ENCODE measurements at places on chromosomes 3 and 15.

DNA sequence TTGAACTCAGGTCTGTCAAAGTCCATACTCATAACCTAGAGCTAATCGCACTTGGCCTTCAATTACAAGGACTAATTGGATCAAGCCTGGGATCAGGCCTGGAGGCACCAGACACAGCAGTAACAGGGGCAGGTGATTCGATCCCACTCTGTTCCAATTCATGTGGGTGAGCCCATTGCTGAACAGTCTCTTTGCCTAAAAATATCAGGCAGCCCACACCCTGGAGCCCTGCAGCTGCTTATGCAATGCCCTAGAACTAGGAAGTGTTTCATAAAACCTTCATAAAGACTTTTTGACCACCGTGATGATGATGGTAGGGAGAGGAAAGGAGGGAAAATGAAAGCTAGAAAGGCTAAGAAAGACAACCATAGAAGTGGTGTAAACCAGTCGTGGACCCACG lies 47.8 kb upstream of the NEO1 start:
- no peak for DNase-seq

GRCh38 chr3:124972457-124972856 lies 37.9 kb upstream of the MUC13 start:
- no peak for DNase-seq

GRCh38 chr3:153221748-153222162 lies 59.7 kb downstream of the RAP2B start:
- DNase-seq, result peak; percentile 76

DNA sequence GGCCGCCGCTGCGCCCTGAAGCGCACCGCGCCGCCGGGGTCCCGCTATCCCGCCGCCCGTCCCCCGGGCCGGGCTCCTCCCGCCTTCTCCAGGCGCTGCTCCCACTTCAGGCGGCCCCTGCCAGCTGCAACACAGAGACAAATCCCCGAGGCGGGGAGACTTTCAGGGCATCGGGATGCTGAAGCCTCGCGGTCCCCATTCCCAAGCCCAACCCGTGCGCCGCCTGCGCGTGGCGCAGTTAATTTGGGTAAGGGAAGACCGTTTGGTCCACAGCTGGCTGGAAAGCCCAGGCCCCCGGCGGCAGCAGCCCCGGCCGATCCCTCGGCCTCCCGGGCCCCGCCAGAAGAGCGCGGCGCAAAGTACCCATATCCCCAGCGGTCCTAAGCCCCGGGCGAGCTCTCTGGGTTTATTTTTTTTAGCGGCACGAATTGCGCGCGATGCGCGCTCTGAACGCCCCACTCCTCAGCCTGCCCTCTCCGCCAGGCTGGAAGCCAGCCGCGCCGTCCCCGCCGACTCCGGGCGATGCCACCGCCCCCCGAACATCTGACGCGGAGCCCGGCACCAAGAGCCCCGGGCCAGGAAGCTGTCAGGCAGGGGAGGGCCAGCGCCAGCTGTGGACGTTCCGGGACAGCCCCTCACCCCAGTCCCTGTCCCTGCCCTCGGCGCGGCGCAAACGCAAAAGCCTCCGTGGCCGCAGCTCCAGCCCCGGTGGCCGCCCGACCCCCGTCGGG lies 517 bp downstream of the FBN1 start:
- DNase-seq, result no peak

GRCh38 chr15:94638183-94638582 lies 406.8 kb downstream of the MCTP2 start:
- no peak for DNase-seq

- no peak for DNase-seq
These were observed 17.2 kb downstream of the CEMIP start for GRCh38 chr15:80796407-80796806.

GRCh38 chr3:151538456-151539393 lies 77.9 kb upstream of the IGSF10 start:
- no peak for DNase-seq

- no peak for DNase-seq
These were observed 45.0 kb upstream of the SLC12A8 start for GRCh38 chr3:125257536-125257935.

- DNase-seq, result no peak
These were observed 4.8 kb upstream of the CSK start for GRCh38 chr15:74776821-74777768.

DNA sequence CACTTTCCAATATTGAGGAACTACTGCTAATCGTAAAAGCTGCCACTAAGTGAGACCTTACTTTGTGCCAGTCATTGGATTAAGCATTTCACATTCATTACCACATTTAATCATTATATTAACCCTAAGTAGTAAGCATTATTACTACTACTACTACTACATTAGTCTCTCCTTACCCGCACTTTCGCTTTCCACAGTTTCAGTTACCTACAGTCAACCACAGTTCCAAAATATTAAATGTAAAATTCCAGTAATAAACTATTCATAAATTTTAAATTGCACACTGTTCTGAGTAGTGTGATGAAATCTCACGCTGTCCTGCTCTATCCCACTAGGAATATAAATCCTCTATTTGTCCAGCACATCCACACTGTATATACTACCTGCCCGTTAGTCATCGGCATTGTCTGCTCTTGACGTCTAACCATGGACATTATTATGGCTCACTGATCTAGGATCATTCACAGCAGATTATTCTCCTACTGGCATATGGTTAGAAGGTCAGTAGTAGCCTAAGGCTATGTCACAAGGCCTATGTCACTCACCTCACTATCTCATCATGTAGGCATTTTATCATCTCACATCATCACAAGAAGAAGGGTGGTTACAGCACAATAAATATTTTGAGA lies 121.1 kb downstream of the GSK3B start:
- DNase-seq, result no peak

DNA sequence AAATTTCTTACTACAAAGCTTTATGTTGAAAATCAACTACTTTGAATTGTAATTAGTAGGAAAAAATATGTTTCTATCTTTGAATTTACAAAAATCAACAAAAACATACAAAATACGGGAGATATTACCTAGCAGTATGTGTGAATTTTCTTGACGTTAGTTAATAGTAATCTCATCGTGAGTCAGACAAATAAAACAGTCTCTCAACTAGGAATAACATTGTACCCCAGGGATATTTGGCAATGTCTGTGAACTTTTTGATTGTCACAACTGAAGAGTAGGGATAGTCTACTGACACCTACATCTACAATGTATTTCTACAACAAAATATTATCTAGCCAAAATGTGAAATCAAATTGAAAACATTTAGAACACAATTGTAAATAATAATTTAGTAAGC lies 250.3 kb downstream of the POLQ start:
- no peak for DNase-seq

DNA sequence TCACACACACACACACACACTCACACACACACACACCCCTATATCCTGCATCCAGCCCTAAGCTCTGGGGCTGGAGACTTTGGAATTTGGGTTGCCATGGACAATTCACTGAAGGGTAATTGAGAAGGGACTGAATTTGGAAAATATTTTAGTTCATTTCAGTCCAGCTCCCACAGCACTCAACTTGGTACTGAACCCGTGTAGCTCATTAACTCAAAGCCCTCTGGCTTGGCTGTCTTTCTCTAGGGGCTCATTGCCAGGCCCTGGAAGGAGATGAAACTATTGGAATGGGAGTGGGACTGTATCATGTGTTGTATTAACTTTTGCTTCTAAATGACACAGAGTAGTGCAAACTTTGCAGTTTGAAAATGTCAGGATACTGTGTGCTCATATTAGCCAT lies 157.3 kb downstream of the EPHB1 start:
- no peak for DNase-seq

GRCh38 chr15:69657626-69658025 lies 205.0 kb downstream of the RPLP1 start:
- no peak for DNase-seq

- DNase-seq, result no peak
These were observed 185.0 kb downstream of the RBMS3 start for GRCh38 chr3:29465836-29466235.

DNA sequence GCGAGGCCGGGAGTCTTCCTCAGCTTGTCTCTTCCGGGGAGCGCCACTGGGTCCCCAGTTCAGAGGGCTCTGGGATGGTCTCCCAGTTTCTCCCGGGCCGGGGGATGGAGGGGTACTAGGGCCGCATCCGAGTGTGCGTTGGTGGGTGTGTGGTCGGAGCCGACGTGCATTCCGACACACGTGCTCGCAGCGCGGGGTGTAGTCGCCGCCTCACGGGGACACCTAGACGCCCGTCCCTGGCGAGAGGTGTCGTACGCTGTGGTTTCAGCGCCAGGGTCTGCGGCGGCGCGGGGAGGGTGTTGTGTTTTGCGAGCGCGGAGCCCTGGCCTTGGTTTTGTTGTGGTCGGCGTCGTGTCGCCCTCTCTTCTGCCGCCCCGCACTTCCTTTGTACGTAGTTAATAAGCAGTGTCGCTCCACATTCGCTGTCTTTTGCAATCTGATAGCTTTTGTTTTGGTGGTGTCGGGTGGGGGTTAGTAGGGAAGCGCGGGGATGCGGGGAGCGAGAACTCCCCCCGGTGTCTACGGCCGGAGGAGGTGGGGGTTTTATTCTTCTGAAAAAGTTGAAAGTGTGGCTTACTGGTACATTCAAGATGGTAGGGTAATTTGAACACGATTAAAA lies 2.2 kb downstream of the IGF1R start:
- peak; percentile 4 for DNase-seq

DNA sequence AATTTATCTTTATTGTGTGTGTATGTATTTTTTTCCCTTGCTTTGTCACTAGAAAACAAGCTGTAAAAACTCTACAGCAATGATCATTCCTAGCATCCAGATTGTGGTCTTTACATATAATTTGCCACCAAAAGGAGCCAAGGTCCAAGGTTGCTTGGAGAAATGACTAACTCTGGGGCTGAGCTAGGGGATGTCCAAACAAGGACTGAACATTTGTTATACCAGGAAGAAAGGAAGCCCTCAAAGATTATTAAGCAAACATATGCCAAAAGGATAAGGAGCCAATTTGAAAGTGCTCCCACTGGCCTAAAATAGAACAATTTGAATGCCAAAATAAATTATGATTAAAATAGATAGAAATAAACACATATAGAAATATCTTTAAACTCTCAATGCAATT lies 293.3 kb downstream of the ZIC1 start:
- DNase-seq, result no peak

- DNase-seq, result no peak
These were observed 150.3 kb upstream of the ARHGEF26 start for GRCh38 chr3:153970741-153971347.

GRCh38 chr3:156787926-156788663 lies 38.1 kb upstream of the LEKR1 start:
- DNase-seq, result no peak

- DNase-seq, result no peak
These were observed 214.5 kb upstream of the HES1 start for GRCh38 chr3:193921465-193921864.

GRCh38 chr15:66936109-66936860 lies 129.1 kb upstream of the SMAD3 start:
- DNase-seq, result no peak

DNA sequence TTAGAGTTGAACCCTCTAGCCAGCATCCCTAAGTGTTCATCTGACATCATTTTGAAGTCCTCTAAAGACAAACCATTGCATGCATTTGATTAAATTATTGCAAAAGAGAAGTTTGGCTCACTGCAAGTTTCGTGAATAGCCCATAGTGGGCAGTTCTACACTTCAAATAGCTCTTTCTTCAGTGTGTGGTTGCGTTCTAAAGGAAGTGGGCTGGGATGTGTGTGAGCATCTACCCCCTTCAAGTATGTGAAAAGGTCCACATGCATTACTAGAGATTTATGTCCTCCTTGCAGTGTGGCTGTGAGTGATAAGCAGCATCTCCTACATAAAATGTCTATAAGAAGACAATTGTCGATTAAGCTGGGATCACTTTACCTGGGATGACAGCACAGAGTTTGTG lies 54.6 kb downstream of the SST start:
- DNase-seq, result no peak

GRCh38 chr15:98169551-98169950 lies 209.0 kb downstream of the ARRDC4 start:
- DNase-seq, result no peak

GRCh38 chr15:75785771-75786574 lies 57.3 kb upstream of the UBE2Q2 start:
- DNase-seq, result no peak

DNA sequence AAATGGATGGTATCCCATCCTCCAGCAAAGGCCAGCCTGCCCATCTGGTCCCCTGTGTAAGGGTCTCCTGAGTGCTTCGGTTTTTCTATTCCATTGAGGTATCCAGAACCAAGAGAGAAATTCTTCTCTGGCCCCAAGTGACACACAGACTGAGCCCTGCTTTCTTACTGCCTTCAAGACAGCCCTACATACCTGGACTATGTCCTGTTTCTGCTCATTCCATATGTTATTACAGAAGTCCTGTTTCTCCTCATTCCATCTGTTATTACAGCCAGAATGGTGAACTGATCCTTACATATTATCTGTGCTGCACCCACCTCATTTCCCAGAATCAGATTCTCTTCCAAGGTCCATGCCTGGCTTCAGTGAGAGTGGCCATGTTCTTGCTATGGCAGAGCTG lies 115.2 kb downstream of the DCLK3 start:
- no peak for DNase-seq

GRCh38 chr15:88902221-88902835 lies 7.0 kb upstream of the HAPLN3 start:
- no peak for DNase-seq

GRCh38 chr15:81293728-81294515 lies 30.0 kb downstream of the STARD5 start:
- DNase-seq, result peak; percentile 68

DNA sequence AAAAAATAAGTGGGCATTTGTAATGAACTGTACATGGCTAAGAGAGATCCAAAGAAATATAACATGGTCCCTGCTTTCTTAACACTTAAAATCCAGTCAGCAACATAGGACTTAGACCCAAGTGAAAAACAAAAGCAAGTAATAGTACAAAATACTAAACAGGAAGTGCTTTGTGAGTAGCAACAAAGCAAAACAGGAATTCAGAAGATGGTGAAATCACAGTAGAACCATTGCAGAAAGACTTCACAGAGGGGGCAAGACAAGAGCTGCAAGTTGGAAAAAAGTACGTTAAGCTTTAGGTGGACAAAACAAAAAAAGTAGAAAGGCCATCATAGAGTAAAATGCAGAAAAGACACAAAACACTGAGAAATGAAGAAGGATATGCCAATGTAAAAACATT lies 116.0 kb downstream of the TBC1D5 start:
- no peak for DNase-seq

DNA sequence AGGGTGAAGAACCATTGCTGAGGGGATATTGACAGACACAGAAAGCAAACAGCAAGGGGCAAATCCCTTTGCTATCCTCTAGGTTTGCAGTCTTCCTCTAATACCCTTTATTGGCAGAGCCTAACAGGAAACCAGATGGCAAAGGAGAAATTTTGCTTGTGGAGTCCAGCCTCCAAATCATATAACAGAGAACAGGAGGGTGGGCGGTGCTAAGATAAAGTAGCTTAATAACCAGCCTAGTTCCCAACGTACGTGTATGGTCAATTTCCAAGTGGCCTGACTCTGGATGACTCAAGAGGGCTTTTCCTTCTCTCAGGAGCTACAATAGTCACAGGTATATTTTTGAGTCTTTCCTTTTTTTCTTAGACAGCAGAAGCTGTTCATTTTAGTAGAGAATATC lies 404.5 kb downstream of the PDCD6IP start:
- DNase-seq, result no peak

- DNase-seq, result no peak
These were observed 46.4 kb downstream of the TIPARP start for GRCh38 chr3:156720826-156721225.
